NCI-H1417 (cell line): ENCODE measurements at places on chromosomes 16 and 17.

GRCh38 chr17:74796211-74796610 lies 20.1 kb upstream of the NAT9 start:
- no peak for DNase-seq

DNA sequence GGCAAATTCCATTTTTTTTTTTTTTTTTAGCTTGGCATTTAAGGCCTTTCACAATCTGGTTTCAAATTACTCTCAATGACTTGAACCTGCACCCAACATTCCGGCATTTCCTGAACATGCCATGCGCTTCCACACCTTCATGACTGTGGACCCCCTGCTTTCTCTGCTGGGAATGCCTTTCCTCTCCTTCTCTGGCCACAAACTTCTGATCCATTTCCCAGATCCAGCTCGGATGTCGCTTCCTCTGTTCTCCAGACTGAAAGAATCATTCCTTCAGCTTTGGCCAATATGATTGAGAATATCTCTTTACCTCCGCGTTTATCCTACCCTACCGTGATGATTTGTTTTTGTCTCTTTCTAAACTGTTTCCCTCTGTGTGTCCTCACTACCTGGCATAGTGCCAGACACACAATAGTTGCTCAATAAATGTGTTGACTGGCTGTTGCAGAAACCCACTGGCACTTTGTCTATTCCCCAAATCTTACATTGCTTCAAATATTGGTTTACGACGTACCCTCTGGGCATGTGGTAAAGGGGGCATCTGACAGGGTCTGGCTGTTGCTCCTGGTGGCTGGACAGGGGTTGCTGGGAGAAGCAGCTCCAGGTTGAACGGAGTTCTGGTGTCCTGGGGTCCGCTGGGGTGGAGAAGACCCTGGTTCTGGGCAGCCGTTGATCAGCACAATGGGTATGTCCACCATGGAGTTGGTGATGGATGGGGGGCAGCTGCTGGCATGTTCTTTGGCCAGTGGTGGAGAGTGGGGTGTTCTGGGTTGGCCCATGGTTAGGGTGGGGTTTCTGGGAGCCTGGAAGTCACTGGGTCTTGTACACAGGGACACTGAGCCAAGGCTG lies 14.7 kb downstream of the TNS4 start:
- no peak for DNase-seq

- peak; percentile 6 for DNase-seq
These were observed 24.8 kb downstream of the TMEM114 start for GRCh38 chr16:8565498-8565897.

DNA sequence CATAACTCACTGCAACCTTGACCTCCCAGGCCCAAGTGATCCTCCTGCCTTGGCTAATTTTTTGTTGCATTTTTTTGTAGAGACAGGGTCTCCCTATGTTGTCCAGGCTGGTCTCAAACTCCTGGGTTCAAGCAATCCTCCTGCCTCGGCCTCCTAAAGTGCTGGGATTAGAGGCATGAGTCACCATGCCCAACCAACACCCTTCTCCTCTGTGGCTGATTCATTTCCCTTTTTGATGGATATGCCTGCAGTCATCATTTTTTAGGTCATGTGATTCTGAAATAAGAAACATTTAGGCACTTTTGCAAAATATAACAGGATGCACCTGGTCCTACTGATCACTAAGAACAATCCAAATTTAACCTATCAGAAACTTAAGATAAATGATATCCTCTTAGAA lies 44.0 kb upstream of the YPEL2 start:
- no peak for DNase-seq

DNA sequence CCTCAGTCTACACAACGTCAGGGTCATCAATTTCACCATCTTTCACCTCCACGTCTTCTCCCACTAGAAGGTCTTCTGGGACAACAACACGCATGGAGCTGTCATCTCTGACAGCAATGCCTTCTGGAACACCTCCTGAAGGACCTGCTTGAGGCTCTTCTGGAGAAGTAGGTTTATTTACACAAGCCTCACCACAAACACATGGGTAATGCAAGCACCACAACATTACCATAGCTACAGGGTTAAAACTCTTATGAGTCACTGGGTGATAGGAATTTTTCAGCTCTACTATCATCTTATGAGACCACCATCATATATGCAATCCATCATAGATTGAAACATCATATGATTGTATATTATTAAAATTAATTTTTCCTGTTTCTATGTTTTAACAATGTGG lies 215.4 kb downstream of the CHD9NB start:
- peak; percentile 3 for DNase-seq

DNA sequence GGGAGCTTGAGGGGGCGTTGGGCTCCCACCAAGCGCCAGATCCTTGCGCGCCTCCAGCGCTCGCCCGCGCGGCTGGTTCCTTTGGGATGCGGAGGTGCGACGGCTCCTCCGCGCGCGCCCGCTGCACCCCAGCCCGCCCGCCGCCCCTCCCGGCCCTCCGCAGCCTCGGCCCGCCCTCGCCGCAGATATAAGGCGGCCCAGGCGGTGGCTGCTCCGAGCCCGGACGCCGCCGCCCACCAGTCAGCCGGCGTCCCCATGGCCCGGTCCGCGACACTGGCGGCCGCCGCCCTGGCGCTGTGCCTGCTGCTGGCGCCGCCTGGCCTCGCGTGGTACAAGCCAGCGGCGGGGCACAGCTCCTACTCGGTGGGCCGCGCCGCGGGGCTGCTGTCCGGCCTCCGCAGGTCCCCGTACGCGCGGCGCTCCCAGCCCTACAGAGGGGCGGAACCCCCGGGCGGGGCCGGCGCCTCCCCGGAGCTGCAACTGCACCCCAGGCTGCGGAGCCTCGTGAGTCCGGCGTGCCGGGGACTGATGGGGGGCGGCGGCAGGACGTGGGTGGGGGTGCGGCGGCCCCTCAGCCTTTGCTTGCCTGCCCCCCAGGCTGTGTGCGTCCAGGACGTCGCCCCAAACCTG lies at the start of gene NPB:
NPB (plus strand) TSS at position 216 of the 630 bp plus-strand sequence; CDS start at position 256, 40 bp downstream.
- DNase-seq: no peak

DNA sequence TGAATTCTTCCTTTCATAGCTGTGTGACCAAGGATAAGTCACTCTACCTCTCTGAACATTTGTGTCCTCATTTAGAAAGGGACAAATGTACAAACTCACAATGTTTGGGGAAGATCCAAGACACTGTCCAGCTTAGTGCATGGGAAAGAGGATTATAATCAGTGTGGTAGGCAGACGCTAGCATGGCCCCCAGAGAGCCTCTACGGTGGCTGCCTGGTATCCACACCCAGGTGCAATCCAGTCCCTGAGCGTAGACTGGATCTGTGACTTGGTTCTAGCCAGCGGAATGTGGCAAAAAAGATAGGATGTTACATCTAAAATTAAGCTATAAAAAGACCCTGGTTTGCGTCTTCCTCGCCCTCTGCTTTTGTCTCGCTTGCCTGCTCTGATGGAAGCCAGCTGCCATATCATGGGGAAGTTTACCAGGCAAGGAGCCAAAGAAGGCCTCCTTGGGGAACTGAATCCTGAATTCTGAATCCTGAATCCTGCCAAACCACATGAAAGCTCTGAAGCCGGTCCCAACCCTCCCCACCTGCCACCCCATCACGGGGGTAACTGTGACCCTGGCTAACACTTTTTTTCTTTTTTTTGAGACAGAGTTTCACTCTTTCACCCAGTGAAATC lies 51.7 kb downstream of the PLXDC1 start:
- DNase-seq: no peak

DNA sequence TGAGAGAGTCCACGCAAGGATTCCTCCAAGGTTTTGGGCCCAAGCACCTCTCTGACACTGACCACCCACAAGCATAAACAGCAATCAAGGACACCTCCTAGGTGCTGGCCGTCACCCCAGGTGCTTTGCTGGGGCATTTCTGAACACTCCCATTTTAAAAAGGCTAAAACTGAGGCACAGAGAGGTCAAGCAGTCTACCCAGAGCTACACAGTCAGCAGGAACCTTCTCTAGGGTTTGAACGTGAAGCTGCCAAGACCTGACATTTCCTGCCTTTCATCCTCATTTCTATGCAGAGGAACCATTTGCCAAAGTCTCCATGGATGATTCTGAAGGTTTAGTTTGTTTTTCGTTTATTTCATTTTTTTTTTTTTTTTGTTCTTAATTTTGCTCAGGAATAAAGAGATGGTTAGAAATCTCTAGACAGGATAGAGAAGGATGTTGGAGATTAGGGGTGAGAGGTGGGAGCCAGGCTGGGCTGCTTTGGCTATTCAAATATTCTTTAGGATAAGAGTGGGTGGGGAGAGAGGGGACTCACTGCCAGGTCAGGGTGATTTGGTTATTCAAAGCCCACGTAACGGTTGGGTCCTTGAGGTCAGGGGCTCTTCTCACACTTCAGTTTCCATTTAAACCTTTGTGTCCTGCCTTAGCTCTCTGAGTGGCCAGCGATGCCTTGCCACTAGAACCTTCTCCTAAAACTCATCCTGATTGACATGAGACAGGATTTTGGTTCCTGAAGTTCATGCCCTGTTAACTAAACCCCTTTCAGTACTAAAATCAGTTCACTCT lies 6.2 kb downstream of the PLCG2 start:
- no peak for DNase-seq

- DNase-seq: peak; percentile 30
These were observed 33.8 kb upstream of the SBK1 start for GRCh38 chr16:28258567-28258966.

DNA sequence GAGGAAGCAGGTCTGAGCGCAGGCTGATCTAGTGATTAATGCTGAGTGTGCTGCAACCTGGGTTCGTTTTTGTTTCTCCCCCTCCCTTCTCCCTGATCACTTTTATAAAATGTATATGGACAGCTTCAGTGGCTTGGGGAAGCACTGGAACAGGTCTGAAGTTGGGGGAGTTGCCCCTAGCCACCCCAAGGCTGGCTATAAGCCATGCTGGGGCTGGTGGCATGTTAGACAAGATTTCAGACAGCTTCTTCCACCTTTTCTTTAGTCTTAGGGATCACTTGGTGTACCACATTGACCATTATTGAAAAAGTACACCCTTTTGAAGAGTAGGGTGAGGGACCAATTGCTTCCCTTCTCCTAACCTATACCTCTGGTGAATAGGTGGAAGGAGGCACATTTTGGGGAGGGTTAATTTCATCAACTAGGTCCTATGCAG lies 3.8 kb upstream of the VAC14 start:
- DNase-seq: no peak

DNA sequence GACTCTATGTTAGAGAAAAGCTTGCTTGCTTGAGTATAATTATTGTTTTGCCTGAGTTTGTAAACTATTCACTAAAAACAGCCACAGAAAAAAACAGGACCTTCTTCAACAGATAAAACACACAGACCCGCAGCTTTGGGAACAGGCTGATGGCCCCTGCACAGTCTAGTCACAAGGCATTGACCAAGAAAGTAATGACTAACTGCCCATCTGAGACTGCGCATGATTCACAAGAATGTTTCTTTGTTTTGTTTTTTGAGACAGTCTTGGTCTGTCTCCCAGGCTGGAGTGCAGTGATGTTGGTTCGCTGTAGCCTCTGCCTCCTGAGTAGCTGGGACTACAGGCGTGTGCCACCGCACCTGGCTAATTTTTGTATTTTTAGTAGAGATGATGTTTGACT lies 2.8 kb upstream of the ZKSCAN2 start:
- DNase-seq: no peak

- DNase-seq: no peak
These were observed 25.0 kb downstream of the GABARAPL2 start for GRCh38 chr16:75590920-75591843.

DNA sequence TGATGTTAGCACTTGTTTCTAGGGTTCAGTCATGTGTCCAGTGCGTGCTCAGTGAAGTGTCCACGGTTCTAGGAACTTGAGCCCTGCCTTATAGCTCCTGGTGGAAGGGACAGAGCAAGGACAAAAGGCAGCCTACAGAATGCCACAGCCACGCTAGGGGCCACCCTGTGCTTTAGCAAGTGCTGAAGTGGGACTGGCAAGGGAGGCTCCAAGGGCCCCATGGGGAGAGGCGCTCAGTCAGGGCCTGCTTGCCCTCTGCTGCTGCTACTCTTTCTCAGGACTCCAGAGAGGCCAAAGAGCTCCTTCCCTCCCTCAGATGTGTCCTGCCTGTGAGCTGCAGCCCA lies 6.8 kb downstream of the NT5C start:
- no peak for DNase-seq

DNA sequence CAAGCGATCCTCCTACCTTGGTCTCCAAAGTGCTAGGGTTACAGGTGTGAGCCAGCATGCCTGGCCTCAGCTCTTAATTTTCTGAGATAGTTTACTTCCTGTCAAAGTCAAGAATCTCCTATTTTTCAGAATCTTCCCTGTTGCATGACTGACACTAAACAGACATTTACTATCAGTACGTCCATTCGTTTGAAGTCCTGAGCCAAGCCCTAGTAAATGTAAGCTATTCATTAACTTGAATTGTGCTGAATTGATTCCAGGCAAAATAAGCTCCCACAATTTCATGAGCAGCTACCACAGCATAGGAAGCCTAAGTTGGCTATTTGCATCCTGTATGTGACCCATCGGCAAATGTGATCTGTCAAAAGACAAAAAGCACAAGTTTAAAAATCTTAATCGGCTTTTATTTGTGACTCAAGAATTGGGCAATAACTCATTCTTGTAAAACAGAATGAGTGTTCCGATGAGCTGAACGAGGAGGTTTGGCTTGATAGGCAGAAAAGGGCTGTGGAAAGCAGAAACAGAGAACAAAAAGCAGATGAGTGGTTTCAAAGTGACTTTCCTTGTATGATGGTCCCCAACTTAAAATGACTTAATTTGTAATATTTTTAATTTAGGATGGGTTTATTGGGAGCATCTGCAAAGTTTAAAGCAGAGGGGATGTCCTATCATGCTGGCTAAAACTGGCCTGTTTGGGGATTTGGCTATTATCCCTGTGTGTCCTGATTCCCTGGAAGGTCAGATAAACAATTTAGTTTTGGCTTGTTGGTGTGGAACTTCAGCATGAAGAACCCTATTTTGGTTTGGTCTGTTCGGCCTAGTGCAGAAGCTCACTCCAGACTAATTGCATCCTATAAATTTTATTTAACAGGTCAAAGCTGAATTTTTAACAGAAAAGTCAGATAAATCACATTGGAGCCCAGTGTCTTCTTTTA lies 14.2 kb downstream of the RNF112 start:
- DNase-seq: no peak

- DNase-seq: no peak
These were observed 50.9 kb downstream of the CDH11 start for GRCh38 chr16:65070831-65071432.

DNA sequence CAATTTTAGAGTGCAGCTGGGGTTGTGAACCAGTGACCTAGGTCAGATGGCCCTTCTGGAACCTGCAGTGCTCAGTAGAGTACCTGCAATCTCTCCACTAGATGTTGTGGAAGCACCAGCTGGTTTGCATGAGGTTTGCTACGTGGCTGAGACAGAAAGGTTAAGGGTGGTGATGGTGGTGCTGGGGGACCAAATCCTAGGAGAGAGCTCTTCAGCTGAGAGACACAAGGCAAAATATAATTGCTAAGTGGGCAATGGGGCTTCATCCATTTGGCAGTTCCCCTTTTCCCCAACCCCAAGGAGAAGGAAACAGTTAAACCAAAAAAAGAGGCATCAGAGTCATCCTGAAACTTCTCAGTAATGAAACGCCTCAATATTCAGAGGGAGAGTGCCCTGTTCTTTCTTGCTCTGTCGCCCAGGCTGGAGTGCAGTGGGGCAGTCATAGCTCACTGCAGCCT lies 13.9 kb downstream of the ITPRIPL2 start:
- DNase-seq: no peak
